ENCODE measurements at places on chromosomes 16 and 17.
A peak's percentile ranks its signal among the peaks of the same experiment; 100 is the strongest.

- no peaks in the 10 kb centered on the region for H3K4me1 ChIP-seq
- DNase-seq = no peak
- peak overlapping the region; percentile 83 for H3K27ac ChIP-seq
- H3K4me3 ChIP-seq = peak overlapping the region; percentile 84
Measured at GRCh38 chr16:30355954-30356308, 823 bp upstream of the CD2BP2 start.

- peaks cover 82% of the 10 kb centered on the region for H3K4me1 ChIP-seq
- DNase-seq = no peak
- H3K27ac ChIP-seq = peak overlapping the region; percentile 98
- H3K4me3 ChIP-seq = no peak overlapping the region
Measured at GRCh38 chr17:62823111-62823893, 15.2 kb upstream of the MARCHF10 start.

DNA sequence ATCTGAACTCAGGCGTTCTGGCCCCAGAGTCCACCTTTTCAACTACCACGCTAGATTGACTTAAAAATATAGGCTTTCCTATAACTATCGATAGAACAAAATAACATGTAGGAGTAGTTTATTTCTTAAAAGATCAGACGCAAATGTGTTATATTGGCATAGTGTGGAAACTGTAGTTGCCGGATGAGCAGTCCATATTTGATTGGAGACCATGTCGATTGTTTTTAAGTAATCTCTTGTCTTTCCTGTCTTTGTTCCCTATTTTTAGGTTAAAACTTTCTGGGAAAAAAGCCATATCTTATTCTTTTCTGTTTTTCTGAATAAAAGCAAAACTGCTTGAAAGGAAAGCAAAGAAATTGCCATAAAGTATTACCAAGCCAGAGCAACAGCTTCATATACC lies 53.1 kb downstream of the GAN start:
- H3K4me1 ChIP-seq = peaks cover 5% of the 10 kb centered on the region
- H3K36me3 ChIP-seq = peaks cover 89% of the 10 kb centered on the region
- no peaks in the 10 kb centered on the region for H3K27me3 ChIP-seq
- H3K4me3 ChIP-seq = no peak overlapping the region
- no peak for DNase-seq
- no peak overlapping the region for H3K27ac ChIP-seq

- no peak overlapping the region for H3K4me3 ChIP-seq
- no peak for DNase-seq
- no peaks in the 10 kb centered on the region for H3K27me3 ChIP-seq
- no peaks in the 10 kb centered on the region for H3K4me1 ChIP-seq
- no peak overlapping the region for H3K27ac ChIP-seq
Measured at GRCh38 chr17:43879723-43880419, 27.5 kb downstream of the MPP2 start.

DNA sequence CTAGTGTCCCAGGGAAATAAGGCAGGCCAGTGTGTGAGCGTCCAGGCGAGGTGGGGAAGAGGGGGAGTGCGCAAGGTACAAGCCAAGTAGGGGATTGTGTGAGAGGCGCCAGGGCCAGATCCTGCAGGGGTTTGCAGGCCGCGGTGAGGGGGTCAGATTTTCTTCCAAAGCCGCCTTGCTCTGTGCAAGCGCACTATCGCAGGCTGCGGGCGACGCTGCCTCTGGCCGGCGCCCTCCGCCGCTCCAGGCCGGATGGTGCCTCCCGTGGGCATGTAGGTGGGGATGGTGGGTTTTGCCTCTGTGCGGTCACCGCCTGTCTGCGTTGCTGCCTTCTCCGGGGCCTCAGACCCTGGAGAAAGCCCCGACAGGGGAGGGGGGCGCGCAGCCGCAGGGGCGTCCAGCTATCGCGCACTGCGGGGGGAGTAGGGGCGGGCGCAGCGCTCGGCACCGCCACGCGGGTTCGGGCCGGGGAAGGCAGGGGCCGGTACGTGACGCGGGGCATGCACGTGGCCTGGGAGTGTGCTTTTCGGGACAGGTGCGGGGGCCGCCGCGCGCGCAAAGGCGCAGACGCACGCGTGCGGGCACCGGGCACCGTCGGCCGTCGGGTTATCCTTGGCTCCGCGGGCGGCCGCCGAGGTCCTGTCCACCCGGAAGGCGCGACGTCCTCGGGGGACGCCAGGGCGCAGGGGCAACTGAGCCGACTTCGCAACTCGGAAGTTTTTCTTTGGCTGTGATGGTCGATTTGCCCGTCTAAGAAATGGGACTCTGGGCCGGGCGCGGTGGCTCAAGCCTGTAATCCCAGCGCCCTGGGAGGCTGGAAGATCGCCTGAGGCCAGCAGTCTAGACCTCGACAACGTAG lies 1.1 kb upstream of the HAPSTR1 start:
- no peaks in the 10 kb centered on the region for H3K27me3 ChIP-seq
- peak overlapping the region; percentile 84 for H3K27ac ChIP-seq
- peaks cover 26% of the 10 kb centered on the region for H3K36me3 ChIP-seq
- no peak for DNase-seq
- H3K4me3 ChIP-seq = peak overlapping the region; percentile 44

- DNase-seq = no peak
- H3K36me3 ChIP-seq = no peaks in the 10 kb centered on the region
- H3K4me1 ChIP-seq = no peaks in the 10 kb centered on the region
Measured at GRCh38 chr17:42750739-42751344, 6.0 kb upstream of the EZH1 start.

DNA sequence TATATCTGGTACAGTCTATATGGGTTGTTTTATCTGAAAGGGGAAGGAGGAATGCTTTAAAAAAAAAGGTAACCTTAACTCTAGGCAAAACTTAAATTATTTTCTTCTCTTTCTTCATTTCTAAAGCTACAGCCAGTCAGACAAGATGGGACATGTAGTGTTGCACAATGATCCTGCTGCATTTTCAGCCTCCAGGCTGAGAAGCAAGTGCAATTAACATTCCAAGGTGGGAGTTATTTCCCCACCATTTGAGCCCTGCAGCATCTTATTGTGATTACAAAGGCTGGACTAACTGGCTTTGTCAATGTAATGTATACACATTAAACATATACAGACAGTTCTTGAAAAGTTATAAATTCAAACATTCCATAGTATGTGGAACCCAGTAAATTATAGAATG lies 22.6 kb upstream of the NF1 start:
- DNase-seq = peak; percentile 67
- peaks cover 43% of the 10 kb centered on the region for H3K4me1 ChIP-seq
- peak overlapping the region; percentile 85 for H3K27ac ChIP-seq
- no peaks in the 10 kb centered on the region for H3K36me3 ChIP-seq

Data from RWPE2 (cell line).